IPS-NIHi11 (cell line): ENCODE measurements at places on chromosomes 3 and 15.

GRCh38 chr3:198076722-198077308 lies 116.8 kb downstream of the LMLN start:
- no peak for DNase-seq

- peak; percentile 63 for DNase-seq
Observed at GRCh38 chr15:31024330-31024729, 32.9 kb upstream of the MTMR10 start.

- no peak for DNase-seq
Observed at GRCh38 chr15:100994597-100995446, 75.7 kb downstream of the LRRK1 start.

GRCh38 chr3:129313665-129314385 lies 35.2 kb downstream of the HMCES start:
- DNase-seq = no peak

- no peak for DNase-seq
Observed at GRCh38 chr3:69890084-69890483, 109.4 kb upstream of the SAMMSON start.
